ENCODE measurements at places on chromosomes 2 and 18. TPM values are rescaled to one million over a fixed set of nuclear protein-coding genes. Genes with fewer than 3 reads are reported as not detected.

POMC gene
- 0.29 TPM for total RNA-seq

DNA sequence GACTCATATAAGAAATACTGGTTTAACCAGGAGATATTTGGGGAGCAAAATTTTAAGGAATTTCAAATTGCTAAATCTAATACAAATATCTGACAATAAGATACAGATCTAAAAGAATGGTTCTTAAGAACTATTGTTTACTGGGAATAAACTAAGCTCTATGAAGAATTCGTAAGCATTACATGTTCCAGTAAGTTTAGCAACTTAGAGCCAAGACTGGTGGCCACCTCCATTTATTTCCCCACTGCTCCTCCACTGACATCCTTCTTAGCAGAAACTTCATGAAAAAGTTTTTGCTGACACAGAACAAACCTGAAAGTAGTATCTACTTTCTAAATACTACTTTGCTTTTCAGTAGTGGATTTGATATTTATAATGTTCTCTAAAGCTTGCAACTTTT, 83.0 kb downstream of the ACSL3 start:
- H3K4me1 ChIP-seq = peaks cover 33% of the 10 kb centered on the region
- no peak for DNase-seq
- H3K27ac ChIP-seq = peak overlapping the region; percentile 11

CYP26B1 gene
- total RNA-seq = 1,322 TPM

GATA6 gene
- total RNA-seq = 106 TPM

AQP12B gene
- not detected for total RNA-seq

All from mesothelial cell of epicardium (in vitro differentiated cells).